Fibroblast of villous mesenchyme (primary cell): ENCODE measurements at places on chromosomes 3 and 15.

GRCh38 chr15:74817370-74817737 lies 4.7 kb downstream of the LMAN1L start:
- peak; percentile 8 for DNase-seq

- DNase-seq: no peak
Observed at GRCh38 chr3:11562277-11562881, 81.3 kb downstream of the VGLL4 start.

DNA sequence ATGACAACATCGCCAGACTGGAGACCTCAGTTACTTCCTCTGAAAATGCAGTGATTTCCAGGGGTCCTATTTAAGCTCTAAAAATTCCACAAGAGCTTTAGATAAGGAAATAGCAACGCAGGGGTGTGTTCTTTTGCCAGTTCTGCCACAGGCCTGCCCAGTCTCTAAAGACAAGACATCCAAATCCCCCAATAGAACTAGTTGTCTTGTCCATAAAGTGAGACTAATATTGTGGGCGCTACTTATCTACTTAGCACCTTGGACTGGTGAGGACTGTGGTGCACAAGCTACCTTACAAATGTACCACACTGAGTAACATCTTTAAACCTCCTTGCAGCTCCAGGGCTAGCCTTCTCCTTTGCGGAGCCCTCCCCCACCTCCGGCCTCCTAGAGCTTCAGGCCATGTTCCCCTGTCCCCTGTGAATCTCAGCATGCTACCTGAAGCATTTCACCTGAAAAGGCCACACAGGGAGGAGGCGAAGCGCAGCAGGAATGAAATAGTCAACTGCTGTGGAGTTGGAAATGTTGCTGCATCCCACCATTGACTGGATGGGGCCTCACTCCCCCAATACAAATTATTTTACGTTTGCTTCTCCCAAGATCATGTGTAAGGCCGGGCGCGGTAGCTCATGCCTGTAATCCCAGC lies 9.6 kb upstream of the LRRC2 start:
- no peak for DNase-seq

- DNase-seq: no peak
Observed at GRCh38 chr3:13879946-13880810, at the start of gene WNT7A. TSS of gene WNT7A (minus strand) at chr3:13880071. CDS start at chr3:13879816, 255 bp downstream.

GRCh38 chr3:196662711-196663571 lies 23.4 kb downstream of the NRROS start:
- DNase-seq: peak; percentile 49

- no peak for DNase-seq
Observed at GRCh38 chr15:101068961-101069653, 149.9 kb downstream of the LRRK1 start.

- DNase-seq: no peak
Observed at GRCh38 chr3:118480101-118480860, 554.4 kb downstream of the IGSF11 start.

GRCh38 chr3:27628026-27628750 lies 93.9 kb downstream of the EOMES start:
- peak; percentile 39 for DNase-seq

GRCh38 chr3:146537603-146538002 lies 6.8 kb downstream of the PLSCR1 start:
- DNase-seq: peak; percentile 37

DNA sequence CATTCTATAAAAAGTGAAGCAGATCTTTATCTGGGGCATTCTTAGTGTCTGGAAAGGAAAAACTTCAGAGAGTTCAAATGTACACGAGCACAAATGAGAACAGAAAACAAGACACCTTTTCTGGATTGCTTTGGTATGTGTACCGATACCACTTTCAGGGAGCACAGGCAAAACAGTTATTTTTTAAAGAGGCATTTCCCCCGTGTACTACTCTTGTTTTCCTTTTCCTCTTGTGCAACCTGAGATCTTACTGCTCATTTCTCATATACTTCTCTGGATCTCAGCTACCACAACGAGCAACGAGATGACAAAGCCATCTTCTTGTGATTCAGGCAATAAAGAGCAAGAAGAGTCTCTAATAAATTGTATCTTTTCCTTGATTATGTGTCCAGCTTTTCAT lies 463.6 kb downstream of the SHQ1 start:
- DNase-seq: peak; percentile 23

- peak; percentile 30 for DNase-seq
Observed at GRCh38 chr3:168213920-168214319, 118.2 kb upstream of the GOLIM4 start.

GRCh38 chr15:78315686-78316282 lies 16.4 kb upstream of the SKIC8 start:
- no peak for DNase-seq

DNA sequence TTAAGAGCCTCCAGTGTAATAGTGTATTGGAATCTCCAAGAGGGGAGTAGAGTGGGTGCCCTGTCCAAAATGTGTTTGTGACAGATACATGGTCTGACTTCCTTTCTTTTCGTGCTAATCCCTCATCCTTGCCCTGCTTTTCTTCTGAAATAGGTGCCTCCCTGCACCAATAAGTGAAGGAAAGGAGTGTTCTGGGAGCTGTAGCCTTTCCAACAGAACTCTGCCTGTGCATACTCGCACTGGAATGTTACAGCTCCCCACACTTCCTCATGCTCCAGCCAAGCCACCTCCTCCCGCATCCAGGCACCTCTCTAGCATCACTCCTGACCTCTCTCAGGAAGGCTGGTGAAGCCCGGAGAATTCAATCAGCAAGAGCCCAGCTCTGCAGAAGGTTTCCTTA lies 478.0 kb downstream of the GABRG3 start:
- DNase-seq: no peak

GRCh38 chr15:69091654-69092053 lies 68.8 kb upstream of the GLCE start:
- no peak for DNase-seq
